ENCODE measurements at places on chromosomes 11 and 22. TPM values are rescaled to one million over a fixed set of nuclear protein-coding genes. Genes with fewer than 3 reads are reported as not detected.

Gene APOL5
- not detected for total RNA-seq

Gene CPT1B
- total RNA-seq, result 4.4 TPM

Gene CELF1
- 60.3 TPM for total RNA-seq

Gene MAPK8IP2
- total RNA-seq, result 0.32 TPM

Gene DDI1
- total RNA-seq, result not detected

Gene ALDH3B1
- 5.2 TPM for total RNA-seq

Gene SCO2
- 2.8 TPM for total RNA-seq

Gene GDPD4
- not detected for total RNA-seq

Gene PGM2L1
- 1.6 TPM for total RNA-seq

Gene TRIM34
- 23.1 TPM for total RNA-seq

Gene CENPM
- 1.9 TPM for total RNA-seq

Gene MS4A2
- total RNA-seq, result not detected

Gene RCOR2
- 3.5 TPM for total RNA-seq

Gene BAIAP2L2
- 0.69 TPM for total RNA-seq

Gene TEX54
- total RNA-seq, result not detected

Gene RBM14
- 17.3 TPM for total RNA-seq

Gene KCNJ5
- total RNA-seq, result 0.17 TPM
